ENCODE measurements at places on chromosomes 7 and 10.

DNA sequence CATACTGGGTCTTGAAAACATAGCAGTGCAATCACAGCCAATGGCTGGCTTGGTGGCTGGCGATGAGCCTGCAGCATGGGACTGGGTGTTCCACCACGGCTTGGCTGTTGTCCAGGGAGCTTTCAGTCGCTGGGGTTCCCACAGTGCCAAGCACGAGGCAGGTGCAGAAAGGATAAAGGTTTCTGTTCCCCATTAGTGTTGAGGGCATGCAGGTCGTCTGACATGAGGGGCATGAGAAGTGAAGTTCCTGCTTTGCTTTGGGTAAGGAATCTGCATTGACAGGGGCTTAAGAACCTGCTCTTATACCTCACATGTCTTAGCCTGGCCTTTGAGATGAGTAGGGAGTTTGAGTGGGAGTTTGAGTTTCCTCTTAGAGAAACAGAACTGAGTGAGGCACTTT, 9.0 kb upstream of the CFTR start:
- DNase-seq, result no peak

- DNase-seq, result no peak
These were observed 538.4 kb downstream of the PTPRN2 start for GRCh38 chr7:158049271-158049670.

DNA sequence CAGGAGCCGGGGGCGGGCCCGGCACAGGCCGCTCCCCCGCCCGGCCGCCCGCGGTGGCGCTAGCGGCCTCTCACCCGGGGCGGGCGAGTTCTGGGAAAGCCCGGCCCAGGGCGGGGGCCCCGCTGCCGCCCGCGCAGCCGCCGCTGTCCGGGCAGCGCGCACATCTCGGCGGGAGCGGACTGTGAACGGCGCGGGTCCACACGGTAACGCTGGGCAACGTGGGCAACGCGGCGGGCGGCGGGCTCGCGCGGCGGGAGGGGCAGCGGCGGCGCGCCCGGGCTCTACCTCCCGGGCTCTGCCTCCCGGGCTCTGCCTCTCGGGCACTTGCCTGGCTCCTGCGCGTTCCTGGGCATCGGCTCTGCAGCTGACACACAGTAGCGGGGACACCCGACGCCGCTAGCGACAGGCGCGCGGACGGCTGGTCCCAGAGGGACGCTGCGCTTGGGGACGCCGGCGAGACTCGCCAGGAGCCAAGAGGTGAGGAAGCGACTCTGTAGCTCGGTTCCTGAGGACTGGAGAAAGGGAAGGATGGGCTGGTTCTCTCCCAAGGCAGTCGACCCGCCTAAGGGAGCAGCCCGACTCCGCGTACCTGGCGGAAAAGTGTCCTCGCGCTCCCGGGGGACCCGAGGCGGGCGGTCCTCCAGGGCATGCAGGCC, at the start of gene PLCE1:
Gene PLCE1, plus strand, starts transcription at position 150 of the 656 bp plus-strand sequence. CDS start 37,116 bp downstream, outside the sequence.
- DNase-seq, result peak; percentile 22

GRCh38 chr7:129370812-129371211, 63.4 kb upstream of the STRIP2 start:
- DNase-seq, result peak; percentile 64

DNA sequence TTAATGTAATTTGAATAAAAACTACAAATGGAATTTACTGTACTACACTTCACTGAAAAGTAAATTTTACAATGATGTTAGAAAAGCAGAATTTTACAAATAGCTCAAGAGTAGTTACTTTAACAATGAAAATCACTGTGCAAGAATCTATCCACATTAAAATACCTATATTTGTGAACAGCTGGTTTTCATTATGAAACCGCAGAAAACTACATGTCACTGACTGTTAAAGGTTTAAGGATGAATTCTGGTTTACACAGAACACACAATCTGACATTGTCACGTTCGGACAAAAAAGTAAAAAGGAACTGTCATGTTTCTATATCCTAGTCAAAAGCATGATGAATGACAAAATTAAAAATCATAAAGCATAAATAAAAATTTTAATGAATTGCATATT, 415.3 kb upstream of the PRKCQ start:
- DNase-seq, result no peak

GRCh38 chr10:121485436-121486139, 112.7 kb downstream of the FGFR2 start:
- no peak for DNase-seq

GRCh38 chr10:80487791-80488538, 33.9 kb downstream of the TSPAN14 start:
- no peak for DNase-seq

- DNase-seq, result no peak
These were observed 74.1 kb upstream of the PRKG1 start for GRCh38 chr10:51000164-51000563.

DNA sequence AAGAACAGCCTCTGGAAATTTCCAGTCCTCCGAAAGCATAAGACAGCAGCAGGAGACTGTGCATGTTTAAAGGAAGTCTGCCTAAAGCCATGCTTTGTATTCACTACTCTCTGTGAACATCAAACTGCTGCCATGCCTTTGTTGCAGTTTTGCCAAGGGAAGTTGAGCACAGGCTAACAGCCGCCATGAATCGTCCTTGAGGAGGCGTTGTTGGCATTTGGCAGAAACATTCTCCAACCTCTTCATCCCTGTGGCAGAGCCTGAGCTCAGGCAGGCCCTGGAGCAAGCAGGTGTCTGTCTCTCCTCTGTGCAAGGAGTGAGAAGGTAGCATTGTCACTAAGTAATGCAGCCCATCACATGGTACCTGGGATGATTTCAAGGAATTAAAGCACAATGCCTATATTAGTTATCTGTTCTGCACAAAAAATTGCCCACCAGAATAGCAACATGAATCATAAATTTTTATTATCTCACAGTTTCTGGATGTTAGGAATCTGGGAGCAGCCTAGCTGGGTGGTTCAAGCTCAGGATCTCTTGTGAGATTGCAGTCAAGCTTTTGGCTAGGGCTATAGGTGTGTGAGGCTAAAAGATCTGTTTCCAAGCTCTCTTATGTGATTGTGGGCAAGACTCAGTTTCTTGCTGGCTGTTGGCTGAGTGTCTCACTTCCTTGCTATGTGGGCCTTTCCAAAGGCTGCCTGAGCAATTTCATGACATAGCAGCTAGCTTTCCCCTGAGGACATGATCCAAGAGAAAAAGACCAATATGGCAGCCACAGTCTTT, 46.5 kb upstream of the KIAA1217 start:
- DNase-seq, result no peak

DNA sequence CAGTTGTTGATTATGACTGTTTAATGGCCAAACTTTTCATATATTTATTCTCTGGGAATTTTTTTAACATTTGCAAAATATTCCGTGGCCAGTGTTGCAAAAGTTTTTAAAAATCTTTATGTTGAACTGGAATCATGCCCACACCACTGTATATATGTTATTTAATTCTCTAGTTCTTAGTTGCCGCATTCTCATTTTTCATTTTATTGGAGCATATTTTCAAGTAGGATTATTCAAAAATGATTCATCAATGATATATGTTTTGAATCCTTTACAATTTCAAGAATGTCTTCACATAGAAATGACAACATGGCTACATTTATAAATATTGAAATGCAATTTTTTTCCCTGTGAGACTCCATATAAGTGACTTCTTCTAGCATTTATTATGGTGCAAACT, 188.6 kb upstream of the LRRTM3 start:
- no peak for DNase-seq

- DNase-seq, result no peak
These were observed 30.6 kb downstream of the SVOPL start for GRCh38 chr7:138670594-138670993.

GRCh38 chr10:125291836-125292235, 131.5 kb upstream of the CTBP2 start:
- no peak for DNase-seq

- no peak for DNase-seq
These were observed 5.2 kb downstream of the ABCA13 start for GRCh38 chr7:48176356-48176893.

DNA sequence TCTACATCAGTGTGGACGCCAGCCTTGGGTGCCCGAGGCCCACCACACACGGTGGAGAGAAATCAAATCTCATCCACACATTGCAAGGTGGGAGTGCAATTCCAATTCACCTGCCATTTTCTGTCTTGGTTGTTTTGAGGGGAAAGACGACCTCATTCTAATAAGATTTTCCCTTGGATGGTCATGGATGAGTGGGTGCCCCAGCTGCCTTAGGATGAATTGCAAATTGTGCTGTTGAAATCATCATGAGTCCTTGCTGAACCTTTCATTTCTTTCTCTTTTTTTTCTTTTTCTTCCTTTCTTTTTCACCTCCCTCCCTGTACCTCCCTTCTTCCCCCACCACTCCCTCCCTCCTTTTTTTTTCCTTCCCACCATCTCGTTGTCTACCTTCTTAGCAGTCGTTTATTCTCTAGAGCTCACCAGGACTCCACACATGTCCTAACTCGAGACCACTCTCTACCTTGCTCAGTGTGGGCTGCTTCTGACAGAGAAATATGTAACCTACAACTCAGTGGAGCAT, 266.9 kb upstream of the NFE2L3 start:
- no peak for DNase-seq

- no peak for DNase-seq
These were observed 188.7 kb downstream of the ZNF716 start for GRCh38 chr7:57638666-57639065.

- DNase-seq, result no peak
These were observed 81.2 kb downstream of the FZD1 start for GRCh38 chr7:91345449-91345848.

GRCh38 chr7:49522111-49522510, 251.3 kb upstream of the VWC2 start:
- no peak for DNase-seq

DNA sequence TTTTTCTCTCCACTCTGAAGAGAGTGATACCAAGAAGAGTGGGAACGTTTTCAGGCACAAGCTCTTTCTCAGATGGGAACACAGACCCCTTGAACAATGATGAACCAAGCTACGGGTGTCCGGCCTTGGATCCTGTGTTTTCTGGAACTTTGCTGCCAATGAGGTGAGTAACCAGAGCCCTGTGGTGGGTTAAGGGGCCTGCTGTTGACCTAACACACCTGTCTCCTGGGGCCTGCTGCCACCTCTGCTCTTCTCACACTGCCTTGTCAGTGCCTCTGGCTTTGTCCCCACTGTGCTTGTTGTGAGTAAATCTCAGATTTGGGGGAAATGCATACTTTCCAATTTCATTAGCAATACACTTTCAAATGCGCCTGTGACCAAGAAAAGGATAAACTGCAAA, 1.4 kb upstream of the PKD1L1 start:
- DNase-seq, result no peak

Data from DMS79 (cell line).